Stimulated activated CD8-positive, alpha-beta memory T cell treated with anti-CD3 and anti-CD28 coated beads, Interleukin-7, amount 100 ng/mL, for 1 hour (primary cell): ENCODE measurements at places on chromosomes 6 and 20.

- no peak for DNase-seq
Measured at GRCh38 chr6:43845646-43846045, 75.6 kb downstream of the VEGFA start.

DNA sequence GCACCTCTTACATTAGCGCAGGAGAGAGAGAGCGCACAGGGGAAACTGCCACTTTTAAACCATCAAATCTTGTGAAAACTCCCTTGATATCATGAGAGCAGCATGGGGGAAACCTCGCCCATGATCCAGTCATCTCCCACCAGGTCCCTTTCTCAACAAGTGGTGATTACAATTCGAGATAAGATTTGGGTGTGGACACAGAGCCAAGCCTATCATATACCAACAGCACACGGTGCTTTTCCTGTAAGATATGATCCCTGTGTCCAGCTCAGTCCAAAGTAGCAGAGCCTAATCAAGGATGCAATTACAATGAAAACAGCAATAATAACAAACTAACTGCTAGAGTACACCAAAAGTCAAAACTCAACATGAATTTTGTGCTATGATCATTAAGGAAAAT is 148.7 kb upstream of the TCF21 start:
- DNase-seq = no peak

DNA sequence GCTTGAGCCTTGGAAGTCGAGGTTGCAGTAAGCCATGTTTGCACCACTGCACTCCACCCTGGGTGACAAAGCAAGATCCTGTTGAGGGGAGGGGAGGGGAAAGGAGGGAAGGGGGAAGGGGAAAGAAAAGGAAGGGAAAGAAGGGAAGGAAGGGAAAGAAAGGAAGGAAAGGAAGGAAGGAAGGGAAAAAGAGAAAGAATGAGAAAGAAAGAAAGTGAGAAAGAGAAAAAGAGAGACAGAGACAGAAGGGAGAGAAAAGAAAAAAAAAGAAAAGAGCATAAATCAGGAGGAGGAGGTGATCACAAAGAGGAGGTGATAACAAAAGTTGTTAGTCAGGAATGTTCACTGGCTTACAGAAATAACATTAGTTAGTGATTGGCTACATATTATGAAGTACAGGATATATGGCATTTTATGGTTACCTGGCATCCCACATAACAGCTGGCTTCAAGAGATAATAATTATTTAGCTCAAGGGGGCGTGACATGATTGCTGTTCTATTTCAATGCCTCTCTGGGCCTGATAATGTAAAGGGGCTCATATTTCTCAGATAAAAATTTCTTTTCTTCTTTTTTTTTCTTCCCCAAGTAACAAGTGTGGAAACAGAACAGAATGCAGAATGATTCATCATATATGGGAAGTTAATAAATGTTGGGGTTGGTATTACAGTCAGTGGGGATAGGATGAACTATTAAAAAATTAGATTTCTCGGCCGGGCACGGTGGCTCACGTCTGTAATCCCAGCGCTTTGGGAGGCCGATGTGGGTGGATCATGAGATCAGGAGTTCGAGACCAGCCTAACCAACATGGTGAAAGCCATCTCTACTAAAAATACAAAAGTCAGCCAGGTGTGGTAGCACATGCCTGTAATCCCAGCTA is 27.1 kb downstream of the SAMHD1 start:
- DNase-seq = no peak

GRCh38 chr6:26331218-26332073 is 33.6 kb upstream of the BTN3A2 start:
- DNase-seq = no peak

DNA sequence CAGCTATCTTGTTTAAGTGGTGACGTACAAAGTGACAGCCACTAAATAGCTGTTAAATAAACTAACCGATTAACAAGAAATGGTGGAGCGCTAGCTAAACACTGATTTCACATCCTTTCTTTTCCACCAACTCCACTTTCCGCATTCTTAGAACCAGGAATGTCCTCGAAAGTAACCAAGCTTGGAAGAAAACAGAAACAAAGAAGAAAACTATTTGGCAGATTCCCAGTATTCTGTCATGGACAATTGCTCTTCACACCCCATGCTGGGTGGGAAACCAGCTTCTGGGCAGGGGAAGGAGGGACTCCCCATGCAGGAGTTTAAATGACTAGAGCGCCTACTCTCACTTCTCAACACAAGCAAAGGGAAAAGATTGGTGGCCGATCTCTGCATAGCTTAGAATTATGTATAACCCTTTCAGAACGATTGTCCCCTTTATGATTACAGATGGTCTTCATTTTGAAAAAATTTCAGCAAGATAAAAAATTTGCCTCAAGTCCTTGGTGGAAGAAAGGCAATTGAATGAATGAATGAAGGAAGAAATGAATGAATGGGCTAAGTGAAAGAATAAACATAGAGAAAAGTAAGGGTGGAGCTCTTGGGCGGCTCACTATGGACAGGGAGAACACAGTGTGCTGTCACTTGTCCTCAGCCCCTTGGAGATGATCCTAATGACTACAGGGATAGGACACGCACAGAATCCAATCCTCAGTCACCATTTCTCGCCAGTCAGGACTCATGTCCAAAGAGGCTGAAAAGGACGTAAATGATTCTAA is 148.7 kb upstream of the NEDD9 start:
- DNase-seq = no peak

DNA sequence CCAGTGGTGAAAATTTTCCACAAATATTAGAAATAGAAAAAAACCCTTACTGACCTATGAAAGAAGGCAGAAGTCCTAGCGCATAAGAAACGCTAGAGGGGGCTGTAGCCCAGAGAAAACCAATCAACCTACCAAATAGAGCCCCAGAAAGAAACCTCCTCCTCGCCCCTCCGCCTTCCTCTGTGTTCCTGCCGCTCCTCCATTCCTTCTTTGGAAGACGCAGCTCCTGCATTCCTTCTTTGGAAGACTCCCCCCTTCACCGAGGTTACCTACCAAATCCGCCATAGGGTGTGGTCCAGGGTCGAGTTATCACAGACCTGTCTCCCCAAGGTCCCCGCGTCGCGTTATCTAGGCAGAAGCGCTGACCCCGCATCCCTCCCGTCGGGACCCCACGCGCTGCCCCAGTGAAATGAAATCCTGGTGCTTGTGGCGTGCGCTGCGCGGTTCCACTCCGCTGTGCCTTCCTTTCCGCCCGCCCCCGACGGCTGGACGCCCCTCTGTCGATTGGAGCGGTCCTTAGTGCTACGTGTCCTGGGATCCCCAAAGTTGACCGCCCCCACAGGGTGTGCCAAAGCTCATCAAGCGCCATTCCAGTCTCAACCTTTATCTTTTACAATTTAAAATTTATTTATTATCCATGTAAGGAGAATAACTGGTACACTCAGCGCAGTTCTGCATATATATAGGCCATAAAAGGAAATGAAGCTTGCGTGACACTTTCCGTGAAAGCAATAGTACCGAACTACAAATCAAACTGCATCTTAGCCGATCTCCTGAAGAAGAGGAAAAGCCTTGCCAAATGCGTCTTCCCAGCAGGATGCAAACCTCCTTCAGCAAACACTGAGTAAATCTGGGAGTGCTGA is 13.0 kb downstream of the RPP21 start:
- DNase-seq = no peak

DNA sequence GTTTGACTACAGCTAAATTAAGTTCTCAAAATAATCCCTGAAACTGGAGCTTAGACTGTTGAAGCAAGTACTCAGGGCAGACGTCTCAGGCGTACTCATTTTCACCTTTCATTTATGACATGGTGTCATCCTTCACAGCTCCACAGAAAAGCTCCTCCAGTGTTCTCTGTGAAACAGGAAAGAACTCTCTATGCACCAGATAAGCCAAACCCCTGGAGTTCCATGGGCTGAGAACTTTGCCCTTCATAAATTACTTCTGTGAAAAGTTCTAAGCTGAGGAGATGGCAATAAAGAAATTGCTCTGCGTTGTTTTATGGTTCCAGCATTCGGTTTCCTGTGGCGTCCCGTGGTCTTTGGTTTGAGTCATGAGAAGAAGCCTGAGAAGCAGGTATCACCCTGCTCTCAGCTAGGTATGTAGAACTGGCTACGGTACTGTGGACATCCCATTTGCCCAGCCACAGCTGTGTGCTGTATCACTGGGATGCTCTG is 20.2 kb upstream of the RREB1 start:
- no peak for DNase-seq

GRCh38 chr6:33837971-33838665 is 34.3 kb upstream of the MLN start:
- no peak for DNase-seq

- no peak for DNase-seq
Measured at GRCh38 chr20:59576216-59576953, 28.0 kb upstream of the PHACTR3 start.

- DNase-seq = no peak
Measured at GRCh38 chr6:106056060-106056745, 29.9 kb upstream of the PRDM1 start.

DNA sequence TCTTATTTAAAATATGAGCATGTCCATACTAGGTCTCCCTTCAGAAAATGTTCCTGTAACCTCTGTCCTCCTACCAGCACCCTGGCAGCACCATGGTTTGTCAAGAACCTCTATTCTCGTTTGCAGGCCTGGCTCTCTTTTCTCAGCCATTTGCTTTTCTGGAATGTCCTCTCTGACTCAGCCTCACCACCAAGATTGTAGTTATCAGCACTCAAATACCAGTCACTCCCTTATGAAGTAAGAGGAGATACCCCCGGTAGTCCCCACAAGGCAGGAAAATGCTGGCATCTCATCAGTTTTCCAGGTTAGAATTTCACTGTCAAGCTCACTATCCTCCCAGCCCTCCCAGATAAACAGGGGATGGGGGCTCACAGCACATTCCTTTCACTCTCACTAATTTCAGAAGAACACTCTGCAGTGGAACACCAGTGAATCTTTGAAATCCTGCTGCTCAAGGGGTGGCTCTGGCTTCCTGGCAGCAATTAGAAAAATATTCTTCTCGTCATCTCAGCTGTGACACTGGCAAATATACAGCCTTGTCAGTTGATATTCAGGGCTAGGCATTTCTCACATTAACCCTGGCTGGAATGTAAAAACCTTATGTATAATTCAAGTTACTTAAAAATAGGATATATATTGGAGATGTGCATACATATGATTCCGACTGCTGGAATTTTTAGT is 129.2 kb downstream of the TBX18 start:
- DNase-seq = no peak

DNA sequence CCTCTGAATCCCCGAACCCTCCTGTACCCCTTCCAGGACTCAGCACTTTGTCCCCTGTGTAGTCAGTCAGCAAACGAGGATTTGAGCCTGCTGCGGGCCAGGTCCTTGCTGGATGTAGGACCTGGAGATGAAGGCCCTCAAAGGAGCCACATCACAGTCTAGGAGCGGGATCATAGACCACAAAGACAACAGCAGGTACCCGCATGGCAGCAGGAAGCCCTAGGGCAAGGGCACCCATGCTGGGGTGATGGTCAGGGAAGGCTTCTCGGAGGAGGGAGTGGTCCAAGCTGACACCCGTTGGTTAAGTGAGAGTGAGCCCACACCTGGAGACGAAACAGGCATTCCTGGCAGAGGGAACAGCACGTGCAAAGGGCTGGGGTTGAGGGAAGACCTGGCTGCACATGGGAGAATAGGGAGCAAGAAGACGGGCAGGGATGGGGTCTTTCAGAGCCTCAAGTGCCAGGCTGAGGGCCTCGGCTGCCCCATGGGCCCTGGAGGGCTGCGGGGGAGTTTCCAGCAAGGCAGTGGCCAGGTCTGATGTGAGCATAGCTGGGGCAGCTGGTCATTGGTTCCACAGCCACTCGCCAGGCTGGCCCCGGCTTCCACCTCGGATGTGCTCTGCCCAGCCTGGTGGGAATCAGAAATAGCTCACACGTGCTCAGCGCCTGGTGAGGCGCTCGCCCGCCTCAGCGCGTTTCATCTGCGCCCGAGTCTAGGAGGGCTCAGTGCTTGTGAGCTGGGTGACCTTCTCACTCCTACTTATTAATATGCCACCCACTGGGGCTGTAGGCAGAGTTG is 15.0 kb downstream of the DLGAP4 start:
- no peak for DNase-seq

- no peak for DNase-seq
Measured at GRCh38 chr6:124991764-124992295, 29.6 kb downstream of the RNF217 start.

GRCh38 chr20:40945754-40946450 is 82.7 kb upstream of the TOP1 start:
- DNase-seq = no peak

- DNase-seq = no peak
Measured at GRCh38 chr6:81886157-81886556, 133.7 kb upstream of the TENT5A start.

- DNase-seq = no peak
Measured at GRCh38 chr20:52645822-52646221, 326.3 kb upstream of the TSHZ2 start.

- DNase-seq = no peak
Measured at GRCh38 chr20:227439-228105, 514 bp downstream of the DEFB129 start.

DNA sequence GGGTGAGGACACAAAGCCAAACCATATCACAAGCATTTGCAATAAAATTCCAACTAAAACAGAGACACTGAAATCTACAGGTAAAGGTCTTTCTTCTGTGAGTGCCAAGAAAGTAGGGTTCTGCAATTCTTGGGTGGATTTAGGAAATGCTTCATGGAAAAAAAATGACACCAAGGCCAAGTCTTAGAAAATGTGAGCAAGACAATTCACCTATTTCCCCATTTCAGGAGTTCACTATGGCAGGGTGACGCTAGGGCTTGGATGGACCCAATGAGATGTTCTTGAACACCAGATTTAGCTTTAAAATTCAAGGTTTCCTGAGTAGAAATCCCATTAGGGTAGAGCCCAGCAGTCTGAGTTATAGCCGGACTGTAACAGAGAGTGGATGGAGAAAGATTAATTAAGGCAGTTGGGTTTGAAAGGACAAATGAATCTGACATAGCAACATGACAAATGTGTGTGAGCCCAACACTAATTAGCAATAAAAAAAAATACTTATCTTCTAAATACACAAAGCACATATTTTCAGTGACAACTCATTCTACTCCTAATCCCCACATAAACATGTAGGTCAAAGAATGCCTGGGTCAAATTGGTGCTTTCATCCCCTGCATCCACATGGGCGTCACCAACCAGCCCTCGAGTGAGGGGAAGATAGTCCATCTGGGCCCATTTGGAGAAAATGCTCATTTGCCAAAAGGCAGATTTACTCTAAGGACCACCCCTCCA is 180.4 kb upstream of the JARID2 start:
- no peak for DNase-seq

- no peak for DNase-seq
Measured at GRCh38 chr6:136886091-136886490, 36.0 kb upstream of the SLC35D3 start.

DNA sequence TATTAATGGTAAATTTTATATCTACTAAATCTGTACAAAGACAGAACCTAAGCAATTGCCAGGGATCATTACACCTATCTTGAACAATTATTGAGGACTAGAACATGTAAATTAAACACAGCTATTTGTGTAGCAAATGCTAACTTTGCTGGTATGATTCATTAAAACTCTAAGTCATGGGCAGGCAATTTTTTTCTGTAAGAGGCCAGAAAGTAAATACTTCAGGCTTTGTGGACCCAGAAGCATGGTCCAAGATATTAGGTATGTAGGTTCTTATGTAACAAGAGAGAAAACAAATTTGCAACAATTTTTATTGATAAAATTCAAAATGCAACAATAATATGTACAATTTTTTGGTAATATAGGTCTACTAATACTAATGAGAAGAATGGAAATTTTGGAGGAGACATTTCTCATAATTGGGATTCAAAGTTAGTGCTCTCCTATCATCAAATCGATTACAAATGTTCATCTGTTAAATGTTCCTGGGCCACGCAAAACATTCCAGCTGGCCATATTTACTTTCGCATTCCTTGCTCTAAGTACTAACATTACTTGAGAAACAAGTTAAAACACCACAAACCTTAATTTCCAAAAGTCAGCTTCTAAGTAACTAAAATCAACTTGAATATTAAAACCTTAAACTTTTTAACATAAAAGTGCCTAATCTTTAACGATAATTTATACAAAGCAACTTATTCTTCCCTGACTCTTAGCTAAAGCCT is 4.3 kb downstream of the TMEM30A start:
- DNase-seq = no peak
